Fibroblast of skin of right biceps (primary cell): ENCODE measurements at places on chromosomes 1 and 21.

GRCh38 chr1:94929351-94930217 is 2.7 kb upstream of the CNN3 start:
- DNase-seq = no peak

- no peak for DNase-seq
Observed at GRCh38 chr1:77829851-77830250, 50.4 kb downstream of the MIGA1 start.

GRCh38 chr1:11634365-11635192 is 19.6 kb downstream of the FBXO2 start:
- DNase-seq = no peak

- no peak for DNase-seq
Observed at GRCh38 chr1:62637392-62638105, 40.2 kb downstream of the ANGPTL3 start.

- no peak for DNase-seq
Observed at GRCh38 chr1:7781501-7781900, 2.6 kb upstream of the PER3 start.

DNA sequence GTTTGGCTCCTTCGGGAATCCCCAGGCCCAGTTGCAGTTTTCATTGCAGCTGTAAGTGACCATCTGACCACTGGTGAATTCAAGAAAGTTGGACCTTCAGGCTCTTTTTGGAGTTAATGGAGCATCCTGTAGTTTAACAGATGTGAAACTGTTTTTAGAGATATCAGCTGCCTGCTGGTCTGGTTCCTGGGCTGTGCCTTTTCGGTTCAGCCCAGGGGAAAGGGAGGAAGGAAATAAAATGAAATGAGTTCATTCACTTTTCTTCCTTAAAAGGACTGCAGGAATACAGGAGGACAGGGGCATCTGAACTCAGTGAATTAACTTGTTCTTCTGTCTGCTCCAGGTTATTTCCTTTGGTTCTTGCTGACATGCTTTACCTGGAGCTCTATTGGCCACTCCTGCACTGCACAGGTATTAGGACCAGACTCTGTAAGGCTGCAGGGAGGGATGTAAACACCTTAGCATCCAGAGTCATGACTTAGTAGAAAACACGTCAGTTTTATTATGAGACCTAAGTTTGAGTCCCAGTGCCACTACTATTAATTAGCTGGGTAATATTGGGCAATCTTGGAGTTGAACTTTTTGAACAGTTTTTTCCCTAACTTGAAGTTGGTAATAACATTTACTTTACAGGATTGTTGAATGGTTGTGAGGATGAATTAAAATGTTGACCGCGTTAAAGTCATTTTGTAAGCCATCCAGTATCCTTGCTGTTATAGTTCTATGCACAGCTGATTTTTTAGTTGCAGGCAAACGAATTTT is 83.6 kb downstream of the LRRC8D start:
- DNase-seq = no peak

DNA sequence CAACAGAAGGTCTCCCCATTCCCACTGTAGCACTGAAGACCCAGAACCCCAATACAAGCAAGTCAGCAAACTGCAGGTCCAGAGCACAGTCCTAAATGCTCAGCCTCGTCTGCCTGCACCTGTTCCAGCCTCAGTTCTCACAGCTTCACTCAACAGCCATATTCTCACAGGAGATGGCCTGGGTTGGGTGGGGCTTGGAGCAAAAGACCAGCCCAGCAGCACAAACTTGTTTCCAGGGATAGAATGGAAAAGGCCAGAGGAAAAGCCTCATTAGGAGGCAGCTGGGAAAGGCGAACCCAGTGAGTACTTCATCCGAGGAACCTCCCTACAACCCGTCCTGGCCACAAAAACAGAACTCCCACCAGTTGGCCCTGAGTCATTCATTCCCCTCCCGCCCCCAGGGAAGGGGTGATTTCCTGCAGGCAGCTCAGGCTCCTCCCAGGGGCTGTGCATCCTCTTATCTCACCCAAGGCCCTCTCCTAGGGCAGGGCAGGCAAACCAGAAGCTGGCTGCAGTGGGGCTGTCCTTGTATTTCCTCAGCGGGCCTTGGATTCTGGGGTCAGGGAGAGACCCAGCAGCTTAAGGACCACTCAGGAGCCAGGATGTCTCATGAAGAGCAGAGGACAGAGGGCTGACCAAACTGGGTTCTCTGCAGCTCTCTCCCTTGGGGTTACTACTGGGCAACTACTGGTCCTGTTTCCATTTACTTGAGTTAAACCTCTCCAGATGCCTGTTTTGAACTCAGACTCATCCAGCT is 7.4 kb upstream of the MPL start:
- DNase-seq = peak; percentile 86

- DNase-seq = no peak
Observed at GRCh38 chr1:180909005-180909414, 3.7 kb upstream of the KIAA1614 start.

- DNase-seq = no peak
Observed at GRCh38 chr1:97976801-97977200, 56.0 kb upstream of the DPYD start.

- DNase-seq = no peak
Observed at GRCh38 chr1:1162597-1163537, 10.8 kb upstream of the TTLL10 start.

GRCh38 chr1:199161319-199161680 is 522.5 kb downstream of the PTPRC start:
- DNase-seq = no peak

- DNase-seq = peak; percentile 78
Observed at GRCh38 chr1:31788825-31789256, 24.7 kb upstream of the ADGRB2 start.

- DNase-seq = no peak
Observed at GRCh38 chr1:172724765-172725613, 66.1 kb downstream of the FASLG start.
